ENCODE measurements at places on chromosomes 16 and 17.

DNA sequence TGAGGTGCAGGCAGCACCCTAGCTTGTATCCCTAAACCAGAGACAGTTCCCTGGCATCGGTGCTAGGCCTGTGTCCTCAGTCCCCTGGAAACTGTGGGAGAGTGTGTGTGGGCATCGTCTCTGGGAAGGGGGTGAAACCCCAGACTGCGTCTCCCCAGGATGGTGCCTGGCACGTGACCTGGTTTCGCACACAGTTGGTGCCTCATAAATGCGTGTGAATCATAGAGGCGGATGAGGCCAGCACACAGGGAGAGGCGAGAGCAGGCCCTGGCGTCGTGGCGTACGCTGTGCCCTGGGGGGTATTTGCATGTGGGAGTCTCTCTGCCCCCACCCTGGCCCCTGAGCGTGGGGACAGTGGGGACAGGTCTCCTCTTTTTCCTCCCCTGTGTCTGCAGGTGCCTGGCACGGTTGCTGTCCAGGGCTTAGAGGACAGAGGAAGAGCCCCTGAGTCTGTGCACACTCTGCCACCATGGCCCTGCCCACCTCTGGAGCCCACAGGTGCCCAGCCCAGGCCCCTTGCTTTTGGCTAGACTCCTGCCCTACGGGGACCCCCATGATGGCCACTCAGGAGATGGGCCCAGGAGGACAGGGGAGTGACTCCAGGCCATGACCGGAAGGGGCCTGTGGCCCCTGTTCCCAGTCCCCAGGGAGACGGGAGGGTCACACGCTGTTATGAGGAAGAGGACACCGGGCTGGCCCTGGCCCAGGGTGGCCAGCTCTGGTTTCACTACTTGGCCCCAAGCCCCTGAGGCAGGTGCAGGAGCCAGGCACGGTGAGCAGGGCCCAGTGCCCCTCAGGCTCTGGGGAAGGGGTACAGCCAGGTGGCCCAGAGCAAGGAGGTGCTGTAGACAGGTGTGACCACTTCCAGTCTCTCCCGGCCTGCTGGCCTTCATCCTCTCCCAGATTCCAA, 1.3 kb upstream of the FSCN2 start:
- no peak for DNase-seq

- DNase-seq, result no peak
These were observed 30.1 kb downstream of the VPS35 start for GRCh38 chr16:46658925-46659324.

- no peak for DNase-seq
These were observed 28.4 kb upstream of the RBFOX1 start for GRCh38 chr16:7304279-7304678.

DNA sequence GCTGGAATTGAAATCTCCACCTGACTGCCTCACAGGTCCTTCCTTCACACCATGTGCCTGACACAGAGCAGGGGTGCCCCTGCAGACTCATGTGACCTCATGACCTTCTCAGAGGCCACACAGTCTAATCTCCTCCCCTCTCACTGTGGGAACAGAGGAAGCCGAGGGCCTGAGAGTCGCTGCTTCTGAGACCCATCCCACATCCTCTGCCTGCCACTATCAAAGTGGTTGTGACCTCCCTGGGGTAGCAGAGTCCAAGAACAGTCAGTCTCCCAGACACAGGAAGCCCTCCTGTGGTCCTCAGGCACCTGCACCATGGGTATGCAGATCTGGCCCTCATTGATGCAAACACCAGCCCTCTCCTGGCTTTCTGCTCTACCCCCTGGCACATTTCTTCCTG, 78.5 kb downstream of the RAB11FIP4 start:
- DNase-seq, result no peak

DNA sequence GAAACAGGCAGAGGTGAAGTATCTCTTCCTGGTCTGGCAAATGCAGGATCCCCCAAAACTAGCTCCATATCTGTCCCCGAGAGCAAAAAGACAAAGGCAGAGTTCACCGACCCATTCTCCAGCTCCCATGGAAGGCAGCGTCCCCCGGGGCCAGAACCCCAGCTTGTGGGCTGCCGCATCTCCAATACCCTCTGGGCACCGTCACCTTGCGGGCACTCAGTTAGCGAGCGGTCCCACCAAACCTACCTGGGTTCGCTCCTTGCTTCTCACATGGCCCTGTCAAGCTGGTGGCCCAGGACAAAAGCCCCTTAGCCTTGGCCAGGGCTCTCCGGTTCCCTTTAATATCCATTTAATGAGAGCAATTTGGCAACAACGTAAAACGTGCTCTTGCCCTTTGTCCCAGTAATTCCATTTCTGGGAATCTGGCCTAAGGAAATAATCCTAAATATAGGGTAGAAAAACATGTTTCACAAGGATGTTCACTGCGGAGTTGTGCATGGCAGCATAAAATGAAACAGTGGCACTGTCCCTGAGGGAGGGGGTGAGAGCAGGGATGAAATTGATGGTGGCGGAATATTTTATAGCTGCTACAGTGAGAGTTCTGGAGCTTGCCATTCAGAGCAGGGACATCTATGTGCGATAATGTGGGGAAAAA, 157.1 kb downstream of the CMIP start:
- no peak for DNase-seq

DNA sequence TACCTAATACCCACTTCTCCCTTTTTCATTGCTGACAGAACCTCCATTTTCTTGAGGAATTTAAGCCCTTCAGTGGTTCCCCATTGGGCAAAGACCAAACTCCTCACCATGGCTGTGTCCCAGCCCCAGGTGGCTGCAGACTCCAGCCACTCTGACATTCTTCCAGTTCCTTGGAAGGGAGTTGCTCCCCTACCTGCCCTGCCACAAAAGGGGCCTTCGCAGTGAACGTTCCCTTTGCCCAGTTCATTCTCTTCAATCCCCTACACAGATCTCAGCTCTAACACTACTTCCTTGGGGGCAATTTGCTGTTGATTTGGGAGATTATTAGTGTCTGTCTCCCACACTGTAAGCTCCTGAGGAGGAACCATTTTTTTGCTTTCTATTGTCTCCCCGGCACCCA, 3.2 kb upstream of the AKTIP start:
- no peak for DNase-seq

DNA sequence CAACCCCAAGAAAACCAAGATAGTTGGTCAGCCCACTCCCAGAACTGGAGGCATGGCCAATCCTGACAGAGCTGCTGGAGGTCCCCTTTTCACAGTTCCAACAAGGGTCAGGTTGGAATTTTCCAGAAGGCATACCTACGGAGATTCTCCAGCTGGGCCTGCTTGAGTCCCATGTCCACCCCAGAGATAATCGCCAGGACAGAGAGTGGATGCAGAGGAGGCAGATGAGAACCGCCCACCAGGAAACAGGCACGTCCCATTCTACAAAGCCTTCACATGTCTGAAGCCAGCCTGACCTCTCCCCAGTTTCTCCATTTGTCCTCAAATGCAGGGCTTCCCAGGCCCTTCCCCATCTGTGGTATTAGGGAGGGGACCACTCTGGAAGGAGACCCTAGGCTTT, 47.4 kb upstream of the SMURF2 start:
- DNase-seq, result no peak

GRCh38 chr17:38925263-38925995, at the start of gene LASP1NB:
Gene LASP1NB, plus strand, starts transcription at chr17:38925614.
- DNase-seq, result no peak

GRCh38 chr17:17613708-17614114, 22.2 kb upstream of the PEMT start:
- peak; percentile 9 for DNase-seq

- DNase-seq, result peak; percentile 77
These were observed 4.5 kb downstream of the ARHGAP27 start for GRCh38 chr17:45428050-45428617.

GRCh38 chr16:67647111-67647651, 2.2 kb downstream of the CARMIL2 start:
- no peak for DNase-seq

DNA sequence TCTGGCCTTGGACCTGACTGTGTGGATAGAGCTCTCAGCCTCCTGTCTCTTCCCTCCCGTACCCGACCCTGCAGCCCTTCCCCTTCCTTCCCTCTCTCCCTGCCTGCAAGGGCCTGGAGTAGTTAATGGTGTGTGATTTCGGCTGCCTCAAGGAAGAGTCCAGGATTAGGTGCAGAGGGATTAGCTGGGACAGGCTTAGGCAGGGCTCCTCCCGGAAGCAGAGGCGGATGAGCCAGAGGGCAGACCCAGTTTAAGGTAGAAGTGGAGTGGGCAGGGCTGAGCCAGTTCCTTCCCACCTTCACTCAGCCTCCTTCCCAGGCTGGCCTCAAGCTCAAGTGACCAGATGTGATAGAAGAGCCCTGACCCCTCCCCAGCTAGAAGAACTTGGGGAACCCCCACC, 16.8 kb downstream of the GUCY2D start:
- DNase-seq, result no peak

- DNase-seq, result no peak
These were observed 40.5 kb upstream of the DYNLRB2 start for GRCh38 chr16:80500116-80500859.

GRCh38 chr17:37446027-37446426, 39.3 kb downstream of the TADA2A start:
- no peak for DNase-seq

GRCh38 chr16:68469796-68470460, 21.6 kb upstream of the SMPD3 start:
- no peak for DNase-seq

GRCh38 chr16:1044460-1045309, 27.9 kb upstream of the SSTR5 start:
- DNase-seq, result no peak

DNA sequence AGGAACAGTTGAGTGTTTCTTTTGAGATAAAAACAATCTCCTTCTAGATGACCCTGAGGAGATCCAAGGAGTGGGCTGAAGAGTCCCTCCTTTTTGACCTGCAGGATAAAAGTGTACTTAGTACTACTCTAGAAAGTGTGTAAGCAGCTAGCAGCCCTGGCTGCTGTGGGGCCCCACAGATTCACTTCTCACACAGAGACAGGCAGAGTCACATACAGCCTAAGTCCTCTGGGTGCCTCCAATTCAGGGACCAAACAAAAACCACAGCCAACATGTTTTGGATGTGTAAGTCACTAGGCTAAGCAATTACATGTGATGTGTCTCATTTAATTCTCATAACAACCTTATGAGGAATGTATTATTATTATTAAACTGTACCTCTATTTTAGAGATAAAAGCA, 97.1 kb downstream of the TMEM100 start:
- no peak for DNase-seq

GRCh38 chr16:56884026-56884582, 19.1 kb downstream of the SLC12A3 start:
- no peak for DNase-seq

GRCh38 chr17:21352221-21352980, 23.8 kb upstream of the KCNJ12 start:
- no peak for DNase-seq
